Activated T-helper 9 cell treated with anti-CD3 and anti-CD28 coated beads, Interleukin-2, amount 50 U/mL, for 16 hours (primary cell): ENCODE measurements at places on chromosomes 6 and 20.

DNA sequence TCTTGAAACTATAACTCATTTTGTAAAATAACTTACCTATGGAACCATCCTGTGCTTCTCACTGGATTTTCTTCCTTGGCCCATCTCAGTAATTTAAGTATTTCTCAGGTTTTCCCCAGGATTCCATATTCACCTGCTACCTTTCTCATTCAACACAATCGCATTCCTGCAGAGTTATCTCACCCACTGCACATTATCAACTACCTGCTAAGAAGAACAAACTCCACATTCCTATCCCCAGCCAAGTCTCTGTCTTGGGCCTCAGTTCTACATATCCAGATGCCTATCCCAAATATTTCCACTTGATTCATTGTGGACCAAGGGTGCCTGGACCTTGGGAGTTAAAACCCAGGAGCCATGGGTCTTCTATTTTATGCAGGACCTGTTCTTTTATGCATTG is 60.2 kb upstream of the KCNQ5 start:
- DNase-seq, result no peak

DNA sequence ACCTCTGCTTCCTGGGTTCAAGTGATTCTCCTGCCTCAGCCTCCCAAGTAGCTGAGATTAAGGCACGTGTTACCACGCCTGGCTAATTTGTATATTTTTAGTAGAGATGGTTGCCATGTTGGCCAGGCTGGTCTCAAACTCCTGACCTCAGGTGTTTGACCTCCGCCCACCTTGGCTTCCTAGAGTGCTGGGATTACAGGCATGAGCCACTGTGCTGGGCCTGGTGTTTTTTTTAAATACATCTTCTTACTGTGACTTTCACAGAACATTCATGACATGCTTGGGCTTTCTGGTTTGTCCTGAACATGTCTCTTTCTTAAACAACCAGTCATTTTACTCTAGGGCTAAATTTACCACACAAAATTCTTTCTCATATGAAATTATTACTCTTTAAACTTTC is 34.7 kb upstream of the FAM8A1 start:
- no peak for DNase-seq

- no peak for DNase-seq
These were observed 4.8 kb downstream of the ASXL1 start for GRCh38 chr20:32362901-32363364.

DNA sequence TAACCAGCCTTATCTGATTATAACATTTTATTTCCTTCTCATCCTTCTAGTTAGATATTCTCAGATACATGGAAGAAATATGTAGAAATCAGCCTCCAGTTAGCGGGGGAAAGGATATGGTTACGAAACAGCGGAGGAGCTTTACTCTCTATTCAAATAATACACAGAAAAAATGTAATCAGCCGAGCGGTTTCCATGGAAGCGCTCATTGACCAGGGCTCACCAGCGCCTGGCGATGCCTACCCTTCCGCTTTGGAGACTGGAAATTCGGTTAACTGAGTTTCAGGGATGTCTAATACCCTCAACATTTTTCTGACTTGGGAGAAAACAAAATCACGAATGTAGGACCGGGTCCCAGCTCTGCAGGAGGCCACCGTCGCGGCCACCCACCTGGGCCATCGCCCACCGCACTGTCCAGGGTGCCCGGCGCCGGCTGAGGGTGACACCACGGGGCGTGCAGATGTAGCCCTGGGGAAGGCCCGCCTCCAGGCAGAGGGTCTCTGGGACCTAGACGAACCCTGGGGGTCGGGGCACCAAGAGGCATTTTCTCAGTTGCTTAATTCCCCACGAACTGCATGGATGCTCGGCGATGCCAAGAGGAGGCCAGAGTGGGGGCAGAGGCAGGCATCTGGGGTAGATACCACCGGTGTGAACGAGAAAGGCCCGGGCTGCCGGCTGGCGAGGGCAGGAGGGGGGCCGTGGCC is 1.7 kb downstream of the PRR18 start:
- DNase-seq, result no peak

GRCh38 chr6:170073846-170074245 is 217.0 kb downstream of the DLL1 start:
- DNase-seq, result no peak

DNA sequence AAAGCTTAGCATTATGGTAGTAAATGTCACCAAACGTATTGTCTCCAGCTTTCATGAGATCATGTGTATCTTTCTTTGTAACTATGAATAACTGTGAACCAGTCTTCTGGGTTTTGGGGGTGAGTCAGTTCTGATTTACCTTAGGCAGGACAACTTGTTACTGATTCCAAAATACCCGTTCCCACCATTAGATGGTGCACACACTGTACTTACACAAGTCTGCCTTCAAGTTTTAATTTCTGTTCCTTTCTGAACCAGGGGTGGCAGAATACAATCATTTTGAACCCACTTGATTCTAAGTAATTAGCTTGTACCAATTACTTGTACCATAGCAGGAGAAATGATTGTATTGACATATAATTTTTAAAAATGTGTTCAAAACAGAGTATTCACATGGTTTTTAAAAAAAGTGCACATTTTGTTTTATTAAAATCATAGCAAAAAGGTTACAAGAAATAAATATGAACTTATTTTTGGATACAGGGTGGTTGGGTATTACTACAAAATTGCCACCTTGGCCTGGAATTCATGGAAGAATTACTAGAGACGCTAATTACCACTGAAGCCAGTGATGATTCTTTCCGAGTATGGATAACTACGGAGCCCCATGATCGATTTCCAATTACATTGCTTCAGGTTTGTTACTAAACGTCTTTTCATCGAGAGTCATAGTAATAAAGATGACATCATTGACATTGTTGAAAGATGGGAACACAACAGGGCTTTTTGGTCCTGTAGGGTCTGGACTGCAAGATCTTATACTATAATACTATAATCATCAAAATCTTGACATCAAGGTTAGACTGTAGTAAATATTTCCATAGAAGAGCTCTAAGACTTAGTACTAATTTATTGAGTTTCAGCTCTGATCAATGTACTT is 75.2 kb upstream of the GLP1R start:
- DNase-seq, result no peak

GRCh38 chr20:12925210-12925755 is 83.5 kb upstream of the SPTLC3 start:
- DNase-seq, result no peak

- no peak for DNase-seq
These were observed 59.7 kb downstream of the YTHDF1 start for GRCh38 chr20:63156221-63156671.

GRCh38 chr20:12528591-12529041 is 480.2 kb upstream of the SPTLC3 start:
- no peak for DNase-seq

DNA sequence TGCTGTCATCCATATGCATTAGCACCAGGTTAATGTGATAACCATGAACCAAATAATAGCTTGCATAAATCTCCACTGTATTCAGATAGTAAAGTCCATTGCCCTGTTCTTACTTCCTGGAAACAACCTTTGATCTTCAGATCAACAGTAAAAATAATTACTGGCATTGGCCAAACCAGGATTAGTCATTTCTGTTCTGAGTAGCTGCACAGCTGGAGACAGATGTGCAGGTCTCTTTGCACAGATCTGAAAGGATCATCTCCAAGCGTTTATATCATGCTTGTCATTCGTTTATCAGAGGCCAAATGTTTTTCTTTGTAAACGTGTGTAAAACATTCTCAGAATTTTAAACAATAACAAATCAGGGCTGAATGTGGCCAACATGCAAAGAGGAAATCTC is 134.4 kb upstream of the HMGCLL1 start:
- DNase-seq, result no peak

- DNase-seq, result no peak
These were observed 1057.0 kb downstream of the EPHA7 start for GRCh38 chr6:92362404-92362803.
